Astrocyte of the spinal cord (primary cell): ENCODE measurements at places on chromosomes 7 and 10.

DNA sequence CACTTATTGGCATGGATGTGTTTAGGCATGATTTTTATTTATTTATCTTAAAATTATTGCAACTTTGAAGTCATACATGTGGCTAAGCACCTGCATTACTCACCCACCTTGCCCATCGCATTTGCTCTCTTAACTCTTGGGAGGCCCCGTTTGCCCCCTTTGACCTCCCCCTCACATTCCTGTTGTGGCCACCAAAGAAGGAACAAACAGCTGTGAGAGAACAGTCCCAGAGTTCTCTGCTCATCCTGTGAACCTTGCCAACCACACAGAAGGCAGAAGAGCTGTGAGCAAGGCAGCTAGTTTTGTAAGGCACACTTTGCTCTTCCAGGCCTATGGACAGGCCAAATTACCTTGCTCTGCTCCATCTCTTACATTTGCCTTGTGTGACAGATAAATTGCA is 23.6 kb upstream of the FGL2 start:
- DNase-seq, result no peak

DNA sequence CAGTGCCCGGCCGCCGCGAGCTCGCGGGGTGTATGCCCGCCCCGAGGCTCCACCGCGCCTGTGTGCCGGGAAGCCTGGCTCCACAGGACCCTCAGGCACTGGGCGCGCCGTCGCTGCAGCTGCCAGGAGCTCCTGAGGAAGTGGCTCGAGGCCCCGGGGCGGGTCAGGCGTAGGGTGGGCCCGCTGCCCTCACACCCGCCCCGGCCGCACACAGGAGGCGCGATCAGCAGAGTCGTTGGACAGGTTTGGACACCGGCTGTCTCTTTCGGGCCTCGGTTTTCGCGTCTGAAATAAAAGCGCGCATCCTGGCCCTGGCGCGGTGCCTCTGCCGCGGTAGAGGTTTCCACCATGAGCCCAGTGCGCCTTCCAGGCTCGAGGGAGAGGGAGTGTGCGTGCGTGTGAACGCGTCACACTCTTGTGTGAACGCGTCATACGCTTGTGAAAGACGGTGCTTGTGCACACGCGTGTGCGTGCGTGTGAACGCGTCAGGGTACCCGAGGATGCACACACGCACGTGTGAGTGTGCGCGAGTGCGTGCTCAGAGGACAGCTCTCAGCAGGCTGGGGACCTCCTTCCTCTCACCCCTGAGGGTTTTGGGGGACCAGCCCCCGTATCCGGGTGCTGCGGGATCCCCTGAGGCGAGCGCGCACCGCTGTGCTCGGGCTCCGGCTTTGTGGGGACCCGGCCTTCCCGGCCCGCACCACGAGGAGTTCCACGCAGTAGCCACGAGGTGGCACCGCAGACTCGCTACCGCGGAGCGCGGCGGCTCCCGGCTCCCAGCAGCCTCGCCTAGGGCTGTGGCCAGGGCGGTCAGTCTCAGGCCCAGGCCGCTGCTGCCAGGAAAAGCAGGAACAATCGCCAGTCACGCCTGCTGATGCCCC is 83.8 kb downstream of the BMS1 start:
- DNase-seq, result peak; percentile 59

DNA sequence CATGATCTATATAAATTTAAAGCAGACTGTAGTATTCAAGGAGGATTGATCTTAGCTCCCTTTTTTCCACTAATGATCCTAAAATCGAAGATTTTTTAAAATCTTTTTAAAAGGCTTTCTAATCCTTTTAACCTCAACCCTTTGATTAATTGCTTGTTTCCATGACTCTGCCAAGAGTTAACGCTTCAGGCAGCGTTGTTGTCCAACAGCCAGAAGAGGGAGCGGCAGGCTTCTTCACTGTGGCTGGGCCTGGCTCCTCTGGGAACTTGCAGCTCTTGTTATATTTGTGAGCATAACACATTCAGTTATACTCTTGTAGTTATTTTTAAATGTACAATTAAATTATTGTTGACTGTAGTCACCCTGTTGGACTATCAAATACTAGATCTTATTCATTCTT is 26.3 kb downstream of the CRCP start:
- peak; percentile 86 for DNase-seq

DNA sequence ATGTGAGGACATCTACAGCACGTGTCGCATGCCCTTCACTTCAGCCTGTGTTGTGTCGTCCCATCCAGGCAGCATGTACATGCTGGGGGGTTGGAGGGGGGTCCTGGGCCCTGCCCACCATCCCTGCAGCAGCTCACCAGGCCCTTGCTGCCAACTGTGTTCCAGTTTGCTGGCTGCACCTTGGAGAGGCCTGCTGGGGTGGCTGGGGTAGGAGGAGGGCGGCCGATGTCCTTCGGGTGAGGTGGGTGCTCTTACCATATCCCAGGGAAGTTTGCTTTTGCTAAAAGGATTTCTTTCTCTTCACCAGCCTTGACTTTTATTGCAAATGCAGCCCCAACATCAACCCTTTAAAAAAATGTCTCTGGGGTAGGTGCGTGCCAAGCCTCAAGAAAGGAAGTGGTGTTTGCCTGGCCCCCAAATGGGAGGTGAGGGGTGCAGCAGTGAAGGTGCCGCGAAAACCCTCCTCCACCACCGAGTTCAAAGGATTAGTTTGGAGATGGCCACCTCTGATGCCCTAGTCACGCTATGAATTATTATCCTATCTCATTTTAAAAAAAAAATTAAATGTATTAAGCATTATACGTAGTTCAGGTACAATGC is 165.8 kb upstream of the KLF6 start:
- no peak for DNase-seq

DNA sequence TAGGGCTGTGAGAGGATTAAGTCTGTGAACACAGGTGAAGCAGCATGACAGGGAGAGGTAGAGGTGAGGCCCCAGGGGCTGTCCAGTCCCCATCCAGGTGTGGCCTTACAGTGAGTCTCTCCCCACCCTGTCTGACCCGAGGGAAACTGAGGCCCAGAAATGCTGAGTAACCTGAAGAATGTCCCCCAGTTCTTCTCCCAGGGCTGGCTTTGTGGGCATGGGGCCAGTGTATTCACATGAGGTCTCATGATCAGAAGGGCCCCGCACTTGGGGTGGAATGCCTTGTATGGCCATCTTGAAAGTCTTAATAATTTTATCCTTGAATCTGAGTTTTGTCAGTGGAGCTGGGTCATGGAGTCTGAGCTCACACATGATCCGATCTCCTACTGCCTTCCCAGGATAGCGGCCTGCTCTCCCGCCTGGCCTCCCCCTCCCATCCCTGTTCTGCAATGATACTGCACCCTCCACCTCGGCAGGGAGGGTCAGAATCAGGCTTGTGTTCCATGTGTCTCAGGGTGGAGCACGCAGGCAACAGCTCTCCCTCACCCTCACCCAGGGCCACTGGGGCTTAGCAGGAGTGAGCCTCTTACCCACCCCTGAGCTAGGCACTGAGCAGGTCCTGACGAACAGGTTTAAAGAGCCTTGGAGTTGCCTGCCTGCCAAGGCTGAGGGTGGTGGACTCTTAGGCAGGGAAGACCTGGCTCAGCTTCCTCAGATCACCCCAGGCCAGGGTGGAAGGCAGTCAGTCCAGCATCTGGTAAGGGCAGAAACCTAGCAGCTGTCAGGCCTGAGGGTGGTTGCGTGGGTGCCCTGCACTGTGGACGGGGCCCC is 41.4 kb upstream of the NPFFR1 start:
- DNase-seq, result no peak

DNA sequence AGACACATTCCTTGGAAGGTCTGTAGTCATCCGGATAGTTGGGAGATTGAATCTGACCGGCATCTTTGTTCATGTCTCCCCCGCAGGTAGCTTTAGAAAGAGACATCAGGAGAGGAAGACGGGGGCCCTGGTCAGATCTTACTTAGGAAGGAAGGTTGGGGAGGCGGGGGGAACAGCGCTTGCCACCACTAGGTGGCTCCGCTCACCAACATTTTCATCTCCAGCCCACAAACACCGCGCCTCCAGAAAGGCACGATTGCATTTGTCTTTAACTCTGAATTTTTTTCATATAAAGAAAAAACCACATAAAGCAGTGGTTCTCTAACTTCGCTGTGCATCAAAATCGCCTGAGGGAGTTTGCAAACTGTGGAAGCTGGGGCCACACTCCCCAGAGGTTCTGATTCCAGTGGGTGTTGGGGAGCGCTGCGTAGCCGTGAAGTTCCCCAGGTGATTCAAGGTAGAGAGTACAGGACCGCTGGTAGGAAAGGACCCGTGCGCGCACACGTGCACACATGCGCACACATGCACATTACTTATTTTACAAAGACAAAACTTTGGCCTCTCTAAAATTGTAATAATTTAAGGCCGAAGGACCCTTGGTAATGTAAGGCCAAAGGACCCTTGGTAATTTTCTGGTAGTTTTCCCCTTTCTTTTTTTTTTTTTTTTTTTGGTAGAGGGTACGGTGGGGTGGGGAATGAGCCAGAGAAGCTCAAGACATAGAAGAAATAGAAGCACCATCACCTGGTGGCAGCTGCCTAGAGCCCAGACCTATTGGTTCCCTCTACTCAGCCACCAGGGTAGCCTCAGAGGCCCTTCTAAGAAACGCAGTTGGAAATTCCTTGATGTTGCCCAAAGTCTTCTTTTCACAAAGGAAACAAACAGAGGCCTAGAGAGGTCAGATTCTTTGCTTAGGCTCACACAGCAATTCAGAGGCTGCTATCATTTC is 37.4 kb upstream of the OPALIN start:
- peak; percentile 79 for DNase-seq

- no peak for DNase-seq
These were observed 7.4 kb downstream of the TSPAN14 start for GRCh38 chr10:80461208-80462183.

- DNase-seq, result no peak
These were observed 228.0 kb downstream of the CACNB2 start for GRCh38 chr10:18368273-18368672.

DNA sequence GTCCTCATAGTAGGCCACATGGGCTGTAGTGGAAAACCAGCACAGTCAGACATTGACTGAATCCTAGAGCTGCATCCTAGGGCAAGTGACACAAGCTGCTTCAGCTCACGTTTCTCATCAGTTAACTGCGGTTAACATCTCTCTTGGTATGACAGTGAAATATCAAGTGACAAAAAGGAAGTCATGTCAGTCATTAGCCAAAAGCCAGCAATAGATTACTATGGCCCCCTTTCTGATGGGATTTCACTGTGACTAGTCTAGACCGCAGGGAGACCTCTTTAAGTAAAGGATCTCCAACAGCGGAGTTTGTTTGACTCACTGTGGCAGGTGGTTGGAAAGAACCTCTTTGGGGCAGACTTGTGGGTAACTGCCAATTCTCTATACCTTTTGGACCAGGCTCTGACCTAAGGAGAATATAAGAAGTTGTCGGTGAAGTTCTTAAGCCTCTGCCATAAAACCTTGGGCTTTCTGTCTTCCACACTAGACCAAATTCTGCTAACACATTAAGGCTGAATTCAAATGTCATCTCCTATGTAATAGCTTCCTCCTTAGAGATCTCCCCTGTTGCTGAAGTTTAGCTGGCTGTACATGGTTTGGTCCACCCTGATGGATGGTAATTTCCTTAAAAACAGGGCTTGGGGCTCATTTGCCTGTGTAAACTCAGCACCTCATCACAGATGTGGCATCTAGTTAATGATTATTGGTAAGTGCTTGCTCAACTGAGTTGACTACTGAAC is 115.3 kb downstream of the SGMS1 start:
- DNase-seq, result no peak

DNA sequence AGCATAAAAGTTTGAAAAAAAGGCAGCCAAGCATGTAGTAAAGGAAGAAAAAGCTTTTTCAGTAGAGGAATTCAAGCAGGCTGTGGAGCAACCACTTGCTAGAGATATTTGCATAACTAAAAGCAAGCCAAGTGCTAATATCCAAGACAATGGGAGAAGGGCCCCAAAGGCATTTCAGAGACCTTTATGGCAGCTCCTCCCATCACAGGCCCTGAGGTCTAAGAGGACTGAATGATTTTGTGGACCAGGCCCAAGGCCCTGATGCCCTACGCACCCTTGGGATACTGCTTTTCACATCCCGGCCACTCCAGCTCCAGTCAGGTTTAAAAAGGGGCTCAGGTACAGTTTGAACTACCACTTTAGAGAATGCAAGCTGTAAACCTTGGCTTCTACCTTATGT is 261.7 kb upstream of the SEMA3C start:
- no peak for DNase-seq

DNA sequence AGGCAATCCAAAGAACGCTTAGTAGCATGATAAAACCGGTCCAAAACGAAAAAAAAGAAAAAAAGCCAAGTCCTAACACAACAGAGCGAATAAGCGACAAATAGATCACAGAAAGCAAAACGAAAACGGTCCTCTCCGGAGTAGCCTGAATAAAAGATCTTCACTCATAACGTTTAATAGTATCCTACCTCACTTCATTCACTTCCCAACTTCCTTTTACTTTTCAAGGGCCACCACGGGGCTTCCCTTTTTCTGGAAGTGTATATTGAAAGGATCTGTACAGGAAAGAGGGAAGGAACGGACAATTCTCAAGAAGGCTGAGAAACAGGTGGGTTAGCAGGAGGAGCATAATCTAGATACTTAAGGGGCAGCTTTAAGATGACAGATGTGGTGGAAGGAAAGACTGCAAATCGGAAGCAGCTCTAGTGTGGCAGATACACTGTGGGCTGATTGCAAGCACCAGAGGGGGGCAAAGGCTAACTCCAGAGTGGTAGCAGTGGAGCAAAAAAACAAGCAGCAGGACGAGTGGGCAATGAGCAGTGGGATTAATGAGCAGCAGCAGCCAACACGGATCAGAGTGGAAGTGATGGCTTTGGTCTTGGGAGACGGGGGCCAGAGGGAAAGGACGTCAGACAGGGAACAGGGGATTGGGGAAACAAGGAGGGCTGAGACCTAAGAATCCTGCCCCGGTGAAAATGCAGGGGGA is 866 bp downstream of the CNOT4 start:
- peak; percentile 36 for DNase-seq

- DNase-seq, result no peak
These were observed 332.9 kb upstream of the PRKCQ start for GRCh38 chr10:6912929-6913328.

DNA sequence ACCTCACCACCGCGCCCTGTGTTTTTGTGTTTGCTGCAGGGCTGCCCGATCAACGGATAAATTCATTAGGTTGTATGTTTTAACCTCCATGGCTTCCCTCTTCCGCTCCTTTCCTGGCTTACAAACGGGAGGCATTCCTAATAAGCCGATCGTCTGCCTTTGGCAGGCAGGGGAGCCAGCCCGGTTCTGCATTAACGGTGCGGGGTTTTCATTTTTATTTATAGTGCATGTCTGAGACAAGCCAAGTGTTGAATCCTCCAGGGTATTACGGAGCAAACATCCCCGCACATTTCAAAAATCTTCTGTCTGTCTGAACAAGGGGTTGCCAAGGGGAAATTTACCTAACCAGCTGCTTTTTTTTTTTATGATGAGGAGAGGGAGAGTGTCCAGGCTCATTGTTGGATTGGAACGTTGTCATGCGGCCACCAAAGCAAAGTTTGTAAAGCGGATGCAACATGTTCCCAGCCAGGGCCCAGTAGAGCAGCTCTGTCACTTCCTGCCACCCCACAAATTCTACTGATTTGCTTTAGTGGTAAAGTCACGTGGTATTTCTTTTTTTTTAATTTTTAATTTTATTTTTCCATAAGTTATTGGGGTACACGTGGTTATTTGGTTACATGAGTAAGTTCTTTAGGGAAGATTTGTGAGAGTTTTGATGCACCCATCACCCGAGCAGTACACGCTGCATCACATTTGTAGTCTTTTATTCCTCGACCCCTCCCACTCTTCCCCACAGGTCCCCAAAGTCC is 92.3 kb upstream of the BAIAP2L1 start:
- DNase-seq, result no peak
